Activated CD4-positive, alpha-beta memory T cell treated with anti-CD3 and anti-CD28 coated beads, Interleukin-2, amount 10 ng/mL, durations not matched to agents 7 days and 5 days (primary cell): ENCODE measurements at places on chromosomes 11 and 22. TPM values are rescaled to one million over a fixed set of nuclear protein-coding genes. Genes with fewer than 3 reads are reported as not detected.
A peak's percentile ranks its signal among the peaks of the same experiment; 100 is the strongest.

DNA sequence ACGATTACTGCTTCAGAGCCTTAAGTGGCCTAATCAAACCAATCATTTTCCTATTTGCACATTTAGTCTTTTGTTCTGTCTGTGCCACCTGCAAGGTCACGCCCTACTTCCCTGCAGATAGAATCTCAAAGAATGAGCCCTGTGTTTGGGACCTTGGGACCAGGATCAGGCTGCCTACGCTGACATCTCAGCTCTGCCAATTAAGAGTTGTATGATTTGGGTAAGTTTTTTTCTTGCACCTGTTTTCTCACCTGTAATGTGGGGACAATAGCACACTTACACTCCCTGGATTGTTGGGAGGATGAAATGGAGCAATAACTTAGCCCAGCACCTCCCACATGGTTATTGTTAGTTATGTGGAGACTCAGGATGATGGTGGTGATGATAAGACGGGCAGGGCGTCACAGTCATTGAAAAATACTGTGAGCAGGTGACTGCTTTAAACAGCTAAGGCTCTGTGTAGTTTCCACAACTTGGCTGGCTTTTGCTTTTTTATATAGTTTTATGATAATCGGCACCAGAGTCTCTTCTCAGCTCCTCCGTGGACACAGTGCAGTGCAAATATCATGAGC, 155.0 kb downstream of the ADAMTS15 start:
- H3K27ac ChIP-seq: no peak overlapping the region
- peaks cover 2% of the 10 kb centered on the region for H3K27me3 ChIP-seq
- no peaks in the 10 kb centered on the region for H3K4me1 ChIP-seq
- H3K36me3 ChIP-seq: no peaks in the 10 kb centered on the region

DNA sequence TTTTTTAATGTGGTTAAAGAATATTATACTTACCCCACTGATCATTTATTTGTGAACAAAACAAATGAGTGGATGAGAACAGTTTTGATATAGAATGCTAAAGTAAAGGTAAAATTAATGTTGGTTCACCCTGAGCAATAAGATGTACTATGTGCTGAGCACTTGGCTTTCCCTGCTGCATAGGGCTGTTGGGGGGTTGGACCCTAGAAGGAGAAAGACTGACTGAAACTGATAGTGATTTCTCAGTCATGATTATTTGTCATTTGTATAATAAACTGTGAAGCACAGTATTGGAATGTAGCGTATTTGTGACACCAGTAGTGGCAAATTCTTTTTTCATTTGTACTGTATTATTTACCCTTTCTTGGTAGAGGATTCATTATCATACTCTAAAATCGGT, 63.3 kb downstream of the PRMT3 start:
- H3K27ac ChIP-seq: no peak overlapping the region
- no peak overlapping the region for H3K4me3 ChIP-seq
- no peak for DNase-seq
- no peaks in the 10 kb centered on the region for H3K27me3 ChIP-seq
- peaks cover 6% of the 10 kb centered on the region for H3K36me3 ChIP-seq
- H3K4me1 ChIP-seq: peaks cover 11% of the 10 kb centered on the region

DNA sequence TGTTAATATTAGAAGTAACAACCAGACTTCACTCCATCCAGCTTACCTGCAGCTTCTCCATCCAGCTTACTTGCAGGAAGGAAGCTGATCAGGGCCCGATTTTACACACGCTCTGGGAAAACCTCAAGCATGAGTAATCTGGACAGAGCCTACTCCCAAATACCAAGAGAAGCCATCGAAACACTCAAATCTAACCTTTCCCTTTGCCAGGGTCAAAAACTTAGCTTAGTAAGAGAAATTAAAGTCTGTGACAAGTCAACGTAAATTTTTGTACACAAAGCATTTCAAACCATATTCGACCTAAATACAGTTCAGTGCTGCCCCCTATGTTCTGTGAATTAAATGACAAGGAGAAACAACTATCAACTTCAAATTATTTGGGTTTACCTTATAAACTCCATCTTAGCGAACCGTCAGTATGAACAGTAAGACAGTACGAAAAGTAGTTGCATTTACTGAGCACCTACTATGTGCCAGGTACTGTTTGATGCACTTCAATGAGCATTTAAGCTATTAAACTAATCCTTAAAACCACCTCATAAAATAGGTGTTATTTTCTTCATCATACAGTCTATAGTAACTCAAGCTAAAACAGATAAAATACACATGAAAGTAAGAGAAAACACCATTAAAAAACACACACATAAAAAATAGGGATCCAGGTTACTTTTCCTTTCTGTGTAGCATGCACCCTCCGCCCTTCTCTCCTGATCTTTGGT, 36.9 kb downstream of the ARFGAP3 start:
- H3K27ac ChIP-seq: no peak overlapping the region
- peaks cover 29% of the 10 kb centered on the region for H3K36me3 ChIP-seq
- peaks cover 5% of the 10 kb centered on the region for H3K4me1 ChIP-seq
- DNase-seq: no peak

DNA sequence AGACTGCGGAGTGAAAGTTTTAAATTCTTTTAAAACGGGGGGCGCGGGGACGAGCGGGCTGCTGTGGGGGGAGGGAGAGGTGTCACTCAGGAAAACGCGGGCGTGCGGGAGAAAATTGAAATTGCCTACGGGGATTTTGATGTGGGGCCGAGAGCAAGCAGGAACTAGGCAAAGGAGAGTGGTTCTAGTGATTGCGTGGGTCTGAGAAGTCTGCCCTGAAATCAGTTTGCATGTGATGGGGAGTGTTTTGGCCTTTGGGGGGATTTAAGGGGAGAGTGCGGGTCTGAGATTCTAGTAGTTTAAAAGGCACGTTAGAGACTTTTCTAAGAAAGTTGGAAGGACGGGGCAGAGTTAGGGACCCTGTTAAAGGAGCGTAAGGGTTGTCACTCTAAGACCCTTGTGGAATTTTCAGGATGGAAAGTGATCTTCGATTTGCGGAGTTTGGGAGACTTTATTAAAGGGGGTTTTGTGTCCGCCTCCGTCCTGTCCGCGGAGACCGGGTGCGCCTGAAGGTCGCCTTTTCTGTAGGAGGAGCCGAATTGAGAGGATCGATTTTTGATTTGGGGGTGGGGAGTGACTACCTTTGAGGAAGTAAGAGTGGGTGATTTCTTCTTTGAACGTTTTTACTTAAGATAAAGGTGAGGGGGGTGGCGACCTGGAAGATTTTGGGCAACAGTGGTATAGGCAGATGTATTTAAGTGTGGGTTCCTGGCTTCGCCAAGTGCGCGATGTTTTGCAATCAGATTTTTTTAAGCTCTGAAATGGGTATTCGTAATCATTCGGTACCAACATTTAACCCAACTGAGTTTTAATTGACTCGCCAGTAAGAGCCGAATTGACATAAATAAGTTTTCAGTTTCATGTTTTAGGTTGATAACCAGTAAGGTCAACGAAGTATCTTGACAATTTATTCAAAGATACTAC, 1.1 kb downstream of the EED start:
- peak; percentile 39 for DNase-seq
- no peaks in the 10 kb centered on the region for H3K27me3 ChIP-seq
- no peak overlapping the region for H3K4me3 ChIP-seq
- peaks cover 18% of the 10 kb centered on the region for H3K36me3 ChIP-seq
- peaks cover 42% of the 10 kb centered on the region for H3K4me1 ChIP-seq

- peak overlapping the region; percentile 61 for H3K27ac ChIP-seq
- H3K4me3 ChIP-seq: no peak overlapping the region
- H3K4me1 ChIP-seq: peaks cover 48% of the 10 kb centered on the region
- peak; percentile 28 for DNase-seq
These were observed 45.8 kb upstream of the AMPD3 start for GRCh38 chr11:10409207-10409661.

DNA sequence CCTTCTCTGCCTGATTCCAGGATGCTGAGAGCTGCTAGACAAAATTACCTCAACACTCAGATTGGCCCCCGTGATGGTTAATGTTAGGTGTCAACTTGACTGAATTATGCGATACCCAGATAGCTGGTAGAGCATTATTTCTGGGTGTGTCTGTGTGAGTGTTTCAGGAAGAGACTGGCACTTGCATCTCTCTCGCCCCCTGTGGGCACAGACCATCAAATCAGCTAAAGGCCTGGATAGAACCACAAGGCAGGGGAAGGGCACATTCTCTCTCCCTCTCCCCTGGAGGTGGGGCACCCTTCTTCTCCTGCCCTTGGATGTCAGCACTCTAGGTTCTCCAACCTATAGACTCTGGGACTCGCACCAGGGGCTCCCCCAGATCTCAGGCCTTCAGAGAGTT, 79.7 kb downstream of the KIRREL3 start:
- H3K36me3 ChIP-seq: no peaks in the 10 kb centered on the region
- no peaks in the 10 kb centered on the region for H3K4me1 ChIP-seq
- no peak overlapping the region for H3K27ac ChIP-seq
- H3K4me3 ChIP-seq: no peak overlapping the region
- DNase-seq: no peak

GRCh38 chr11:34232807-34233206, 125.0 kb downstream of the ABTB2 start:
- no peak overlapping the region for H3K4me3 ChIP-seq
- no peak for DNase-seq
- H3K4me1 ChIP-seq: peaks cover 46% of the 10 kb centered on the region

- no peak overlapping the region for H3K4me3 ChIP-seq
- H3K36me3 ChIP-seq: no peaks in the 10 kb centered on the region
- H3K27me3 ChIP-seq: peaks cover 2% of the 10 kb centered on the region
- no peaks in the 10 kb centered on the region for H3K4me1 ChIP-seq
- no peak overlapping the region for H3K27ac ChIP-seq
- DNase-seq: no peak
These were observed 10.1 kb upstream of the NXPE1 start for GRCh38 chr11:114569801-114570200.

- peak overlapping the region; percentile 88 for H3K27ac ChIP-seq
- peak; percentile 24 for DNase-seq
- H3K36me3 ChIP-seq: peaks cover 75% of the 10 kb centered on the region
- peaks cover 69% of the 10 kb centered on the region for H3K4me1 ChIP-seq
These were observed 556 bp downstream of the CDCA5 start for GRCh38 chr11:65083134-65083833.

- H3K4me3 ChIP-seq: no peak overlapping the region
- H3K27me3 ChIP-seq: no peaks in the 10 kb centered on the region
- H3K36me3 ChIP-seq: no peaks in the 10 kb centered on the region
- H3K4me1 ChIP-seq: no peaks in the 10 kb centered on the region
- no peak overlapping the region for H3K27ac ChIP-seq
- no peak for DNase-seq
These were observed 34.9 kb upstream of the MYEOV start for GRCh38 chr11:69259096-69259495.

DNA sequence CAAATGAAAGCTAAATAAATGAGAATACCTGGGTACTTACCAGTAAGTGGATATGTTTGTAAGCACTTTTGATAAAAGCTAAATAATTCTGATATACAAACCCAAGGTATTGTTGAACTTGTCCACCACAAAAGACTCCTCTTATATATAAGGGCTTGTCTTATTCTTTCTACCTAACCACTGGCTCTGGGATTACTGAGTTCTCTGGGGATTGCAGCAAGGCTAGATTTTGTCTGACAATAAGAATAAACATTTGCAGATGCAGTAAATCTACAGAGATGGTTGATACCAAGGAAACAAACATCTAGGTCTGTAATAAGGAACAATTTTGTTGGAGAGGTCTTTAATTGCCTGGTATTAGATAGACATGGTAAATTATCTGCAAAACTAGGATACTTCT, at the start of gene OR51A4:
Gene OR51A4, minus strand, starts transcription at position 101 of the 400 bp plus-strand sequence. CDS start 505 bp downstream, outside the sequence.
- no peaks in the 10 kb centered on the region for H3K27me3 ChIP-seq
- H3K4me1 ChIP-seq: no peaks in the 10 kb centered on the region
- no peak within 1 kb of the TSS for H3K4me3 ChIP-seq
- no peak within 1 kb of the TSS for H3K27ac ChIP-seq
- DNase-seq: no peak

GRCh38 chr11:47411884-47412746, 3.7 kb downstream of the SLC39A13 start:
- H3K4me3 ChIP-seq: no peak overlapping the region
- no peaks in the 10 kb centered on the region for H3K27me3 ChIP-seq
- peaks cover 16% of the 10 kb centered on the region for H3K4me1 ChIP-seq
- H3K27ac ChIP-seq: no peak overlapping the region
- peaks cover 11% of the 10 kb centered on the region for H3K36me3 ChIP-seq

GRCh38 chr22:45328822-45329529, 19.2 kb downstream of the FAM118A start:
- peaks cover 2% of the 10 kb centered on the region for H3K4me1 ChIP-seq
- peaks cover 55% of the 10 kb centered on the region for H3K36me3 ChIP-seq
- DNase-seq: no peak
- H3K27ac ChIP-seq: peak overlapping the region; percentile 40

DNA sequence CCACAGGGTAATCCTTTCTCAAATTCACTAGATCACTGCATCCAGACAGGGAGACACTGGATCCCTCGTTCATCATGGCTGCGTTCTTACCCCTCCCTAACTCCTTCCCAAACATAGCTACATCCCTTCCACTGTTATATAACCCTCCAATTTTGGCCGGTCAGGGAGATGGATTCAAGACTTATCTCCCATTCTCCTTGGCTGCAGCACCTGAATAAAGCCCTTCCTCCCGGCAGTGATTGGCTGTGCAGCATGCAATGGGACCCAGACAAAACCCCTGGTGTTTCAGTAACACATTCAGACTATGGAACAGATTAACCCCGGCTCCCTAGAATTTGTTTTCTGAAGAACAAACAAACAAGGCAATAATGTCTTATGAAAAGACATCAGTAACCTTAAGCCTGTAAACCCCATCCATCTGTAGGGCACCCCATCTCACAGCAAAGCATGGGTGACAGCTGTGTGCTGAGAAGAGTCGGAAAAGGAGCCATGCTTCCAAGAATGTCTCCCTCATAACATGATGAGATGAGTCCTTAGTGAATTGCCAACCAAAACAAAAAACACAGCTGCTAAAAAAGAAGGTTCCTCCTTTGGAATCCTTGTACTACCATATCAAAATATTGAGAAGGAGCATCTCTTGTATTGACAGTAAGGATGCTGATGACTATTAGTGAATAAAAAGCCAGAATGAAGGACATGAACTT, 5.0 kb downstream of the MIF start:
- H3K4me3 ChIP-seq: no peak overlapping the region
- no peaks in the 10 kb centered on the region for H3K27me3 ChIP-seq
- peaks cover 19% of the 10 kb centered on the region for H3K4me1 ChIP-seq
- no peak for DNase-seq
- H3K27ac ChIP-seq: no peak overlapping the region
- peaks cover 42% of the 10 kb centered on the region for H3K36me3 ChIP-seq

Gene RAB36
- 0.33 TPM for total RNA-seq

Gene ACR
- not detected for total RNA-seq

Gene NAALAD2
- total RNA-seq: not detected

Gene OR10A2
- total RNA-seq: not detected

Gene FLRT1
- total RNA-seq: 0.05 TPM

Gene DEUP1
- not detected for total RNA-seq

Gene BEST1
- 0.30 TPM for total RNA-seq
